ENCODE measurements at places on chromosomes 1 and 21.

DNA sequence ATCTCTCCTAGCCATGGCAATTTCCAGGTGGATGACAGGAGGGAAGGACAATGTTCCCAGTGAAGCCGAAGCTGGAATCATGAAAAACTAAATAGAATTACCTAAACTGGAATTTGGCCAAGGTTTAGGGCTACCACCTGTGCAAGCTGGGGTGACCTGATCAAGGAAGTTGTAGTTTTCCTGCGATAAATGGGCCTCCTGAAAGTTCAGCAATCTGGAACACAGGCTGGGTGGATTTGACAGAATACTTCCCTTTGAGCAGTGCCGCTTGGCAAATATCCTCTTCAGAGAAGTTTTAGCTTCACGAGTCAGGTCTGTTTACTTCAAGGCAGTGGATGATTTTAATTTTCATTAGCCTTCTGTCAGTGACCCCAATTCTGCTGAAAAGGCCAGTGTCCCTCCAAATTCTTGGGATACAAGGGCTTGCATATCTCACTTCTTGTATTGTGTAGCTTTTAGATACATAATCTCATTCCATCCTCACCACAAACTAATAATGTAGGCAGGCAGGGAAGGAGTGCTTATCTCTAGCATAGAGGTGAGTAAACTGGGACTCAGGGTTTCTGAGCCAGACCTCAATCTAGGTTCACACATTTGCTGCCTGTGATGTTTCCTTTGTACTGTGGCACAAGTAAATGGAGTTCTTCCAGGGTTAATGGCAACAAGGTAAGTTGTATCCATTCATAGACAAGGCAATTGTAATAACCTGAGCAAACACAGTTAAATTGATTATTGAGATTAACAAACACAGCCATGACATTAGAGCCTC lies 349.4 kb downstream of the NUF2 start:
- H3K4me3 ChIP-seq, result no peak overlapping the region
- DNase-seq, result no peak
- no peaks in the 10 kb centered on the region for H3K27me3 ChIP-seq
- H3K36me3 ChIP-seq, result no peaks in the 10 kb centered on the region
- no peak overlapping the region for H3K27ac ChIP-seq

- no peak overlapping the region for H3K27ac ChIP-seq
- H3K4me1 ChIP-seq, result no peaks in the 10 kb centered on the region
- no peak for DNase-seq
- no peak overlapping the region for H3K4me3 ChIP-seq
These were observed 198.9 kb upstream of the RNPC3 start for GRCh38 chr1:103326595-103326994.

- no peak overlapping the region for H3K4me3 ChIP-seq
- H3K4me1 ChIP-seq, result peaks cover 3% of the 10 kb centered on the region
- H3K36me3 ChIP-seq, result no peaks in the 10 kb centered on the region
These were observed 11.6 kb downstream of the PDE9A start for GRCh38 chr21:42665026-42665425.

- H3K27me3 ChIP-seq, result peaks cover 4% of the 10 kb centered on the region
- H3K4me1 ChIP-seq, result no peaks in the 10 kb centered on the region
- no peak overlapping the region for H3K4me3 ChIP-seq
- H3K27ac ChIP-seq, result no peak overlapping the region
- DNase-seq, result no peak
- no peaks in the 10 kb centered on the region for H3K36me3 ChIP-seq
These were observed 21.1 kb downstream of the CLDN8 start for GRCh38 chr21:30194701-30195299.

DNA sequence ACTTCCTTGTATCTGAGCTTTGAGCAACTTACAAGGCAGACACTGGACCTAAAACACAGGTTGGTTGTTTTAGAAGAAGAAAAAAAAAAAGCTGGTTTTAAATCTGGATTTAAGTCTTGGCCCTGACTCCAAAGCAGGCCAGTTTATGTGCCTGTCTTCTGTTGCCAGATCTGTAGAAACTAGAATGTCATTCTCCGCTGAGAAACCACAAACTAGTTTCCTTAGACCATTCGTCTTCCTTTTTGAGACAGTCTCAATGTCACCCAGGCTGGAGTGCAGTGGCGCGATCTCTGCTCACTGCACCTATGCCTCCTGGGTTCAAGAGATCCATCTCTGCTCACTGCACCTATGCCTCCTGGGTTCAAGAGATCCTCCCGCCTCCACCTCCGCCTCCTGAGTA lies 33.9 kb downstream of the APP start:
- no peaks in the 10 kb centered on the region for H3K36me3 ChIP-seq
- no peak for DNase-seq
- H3K27ac ChIP-seq, result no peak overlapping the region
- peaks cover 14% of the 10 kb centered on the region for H3K4me1 ChIP-seq
- H3K27me3 ChIP-seq, result no peaks in the 10 kb centered on the region

- H3K27me3 ChIP-seq, result no peaks in the 10 kb centered on the region
- H3K4me1 ChIP-seq, result peaks cover 7% of the 10 kb centered on the region
- H3K4me3 ChIP-seq, result no peak overlapping the region
These were observed 9.8 kb upstream of the FNBP1L start for GRCh38 chr1:93437976-93438605.

DNA sequence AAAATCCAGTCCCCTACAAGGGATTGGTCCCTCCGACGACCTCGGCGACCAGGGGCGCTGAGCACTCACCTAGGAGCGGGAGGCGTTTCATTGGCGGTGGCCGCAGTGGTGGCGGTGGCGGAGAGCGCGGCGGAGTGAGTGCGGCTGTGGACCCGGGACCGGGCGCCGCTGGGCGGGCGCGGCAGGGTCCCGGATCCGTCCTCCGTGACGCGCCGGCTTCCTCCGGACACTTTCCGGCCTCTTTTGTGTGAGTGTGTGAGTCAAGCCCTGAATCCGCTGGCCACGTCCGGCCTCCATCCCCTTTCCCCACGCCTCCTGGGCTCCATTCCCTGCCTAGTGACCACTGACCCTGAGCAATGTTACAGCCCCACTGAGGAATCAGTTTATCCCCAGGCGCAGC lies at the start of gene ADGRL4:
TSS of gene ADGRL4 (minus strand) at position 167 of the 400 bp plus-strand sequence. CDS start at position 91, 76 bp downstream.
- no peaks in the 10 kb centered on the region for H3K36me3 ChIP-seq
- no peaks in the 10 kb centered on the region for H3K27me3 ChIP-seq
- no peaks in the 10 kb centered on the region for H3K4me1 ChIP-seq
- no peak within 1 kb of the TSS for H3K27ac ChIP-seq
- DNase-seq, result peak; percentile 14

GRCh38 chr21:45378258-45378966 lies 26.6 kb upstream of the COL18A1 start:
- H3K4me1 ChIP-seq, result no peaks in the 10 kb centered on the region
- no peaks in the 10 kb centered on the region for H3K36me3 ChIP-seq
- no peaks in the 10 kb centered on the region for H3K27me3 ChIP-seq
- no peak overlapping the region for H3K27ac ChIP-seq
- DNase-seq, result no peak

- DNase-seq, result no peak
- H3K27me3 ChIP-seq, result no peaks in the 10 kb centered on the region
- peaks cover 6% of the 10 kb centered on the region for H3K4me1 ChIP-seq
These were observed 20.5 kb upstream of the BCL10 start for GRCh38 chr1:85296980-85297379.

GRCh38 chr1:24120965-24121364 lies 9.0 kb upstream of the MYOM3 start:
- no peak overlapping the region for H3K27ac ChIP-seq
- no peak for DNase-seq
- H3K4me1 ChIP-seq, result peaks cover 10% of the 10 kb centered on the region

- peaks cover 3% of the 10 kb centered on the region for H3K36me3 ChIP-seq
- H3K27me3 ChIP-seq, result no peaks in the 10 kb centered on the region
- no peak for DNase-seq
These were observed 242.1 kb downstream of the SLC45A1 start for GRCh38 chr1:8560035-8560434.

- H3K27ac ChIP-seq, result no peak overlapping the region
- H3K4me3 ChIP-seq, result no peak overlapping the region
- no peaks in the 10 kb centered on the region for H3K36me3 ChIP-seq
- DNase-seq, result no peak
- H3K4me1 ChIP-seq, result peaks cover 10% of the 10 kb centered on the region
These were observed 23.5 kb upstream of the MPZL1 start for GRCh38 chr1:167698313-167698712.

DNA sequence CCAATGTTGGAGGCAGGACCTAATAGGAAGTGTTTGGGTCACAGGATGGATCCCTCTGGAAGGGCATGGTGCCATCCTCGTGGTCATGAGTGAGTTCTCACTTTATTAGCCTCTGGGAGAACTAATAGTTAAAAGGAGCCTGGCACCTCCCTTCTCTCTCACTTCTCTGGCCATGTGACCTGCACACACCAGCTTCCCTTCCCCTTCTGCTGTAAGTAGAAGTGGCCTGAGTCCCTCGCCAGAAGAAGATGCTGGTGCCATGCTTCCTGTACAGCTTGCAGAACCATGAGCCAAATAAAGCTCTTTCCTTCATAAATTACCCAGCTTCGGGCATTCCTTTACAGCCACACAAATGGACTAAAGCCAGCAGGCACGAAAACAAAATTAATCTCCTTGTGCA lies 23.6 kb downstream of the ACOT7 start:
- no peak overlapping the region for H3K27ac ChIP-seq
- DNase-seq, result no peak
- no peak overlapping the region for H3K4me3 ChIP-seq
- H3K4me1 ChIP-seq, result no peaks in the 10 kb centered on the region
- no peaks in the 10 kb centered on the region for H3K27me3 ChIP-seq
- H3K36me3 ChIP-seq, result no peaks in the 10 kb centered on the region

DNA sequence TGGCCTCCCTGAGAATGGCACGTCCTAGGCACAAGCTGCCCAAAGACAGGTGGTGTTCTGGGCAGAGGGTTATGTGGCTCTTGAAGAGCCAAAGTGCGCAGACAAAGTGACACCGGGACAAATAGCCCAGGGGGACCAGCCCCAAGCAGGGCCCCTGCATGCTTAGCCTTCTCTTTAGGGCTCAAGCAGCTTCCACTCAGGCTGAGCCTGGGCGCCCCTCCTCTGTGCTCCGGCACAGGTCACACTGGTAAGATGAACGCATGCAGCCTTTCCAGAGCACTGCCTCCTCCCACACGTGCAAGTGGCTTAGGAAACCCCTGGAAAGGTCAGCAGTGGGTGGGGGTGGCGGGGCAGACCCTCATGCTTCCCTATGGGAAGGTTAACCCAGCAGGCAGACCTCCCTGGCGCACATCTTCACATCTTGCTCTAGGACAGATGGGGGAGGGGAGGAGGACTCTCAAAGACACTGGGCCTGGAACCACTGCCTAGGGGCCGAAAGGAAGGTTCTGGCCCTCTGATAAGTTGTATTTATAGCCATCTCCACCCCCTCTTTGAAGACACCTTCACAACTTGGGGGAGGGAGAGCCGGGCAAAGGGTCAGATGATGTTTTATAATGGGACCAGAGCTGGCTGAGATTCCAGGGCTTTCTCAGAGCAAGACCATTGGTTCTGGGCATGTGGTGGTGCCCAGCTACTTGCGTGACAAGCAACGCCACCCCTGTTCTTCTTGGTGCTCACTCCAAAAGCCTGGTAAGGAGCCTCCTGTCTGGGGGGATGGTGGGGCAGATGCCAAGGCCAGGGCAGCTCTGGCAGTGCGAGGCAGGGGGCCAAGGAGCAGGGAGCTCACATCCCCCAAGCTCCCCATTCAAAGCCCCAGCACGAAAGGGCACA lies 5.5 kb downstream of the KLHL21 start:
- no peak for DNase-seq
- no peak overlapping the region for H3K4me3 ChIP-seq
- H3K36me3 ChIP-seq, result no peaks in the 10 kb centered on the region
- H3K4me1 ChIP-seq, result peaks cover 33% of the 10 kb centered on the region

- H3K4me3 ChIP-seq, result no peak overlapping the region
- peaks cover 33% of the 10 kb centered on the region for H3K4me1 ChIP-seq
- no peak overlapping the region for H3K27ac ChIP-seq
- H3K27me3 ChIP-seq, result no peaks in the 10 kb centered on the region
These were observed 2.1 kb downstream of the GUK1 start for GRCh38 chr1:228142155-228142691.

DNA sequence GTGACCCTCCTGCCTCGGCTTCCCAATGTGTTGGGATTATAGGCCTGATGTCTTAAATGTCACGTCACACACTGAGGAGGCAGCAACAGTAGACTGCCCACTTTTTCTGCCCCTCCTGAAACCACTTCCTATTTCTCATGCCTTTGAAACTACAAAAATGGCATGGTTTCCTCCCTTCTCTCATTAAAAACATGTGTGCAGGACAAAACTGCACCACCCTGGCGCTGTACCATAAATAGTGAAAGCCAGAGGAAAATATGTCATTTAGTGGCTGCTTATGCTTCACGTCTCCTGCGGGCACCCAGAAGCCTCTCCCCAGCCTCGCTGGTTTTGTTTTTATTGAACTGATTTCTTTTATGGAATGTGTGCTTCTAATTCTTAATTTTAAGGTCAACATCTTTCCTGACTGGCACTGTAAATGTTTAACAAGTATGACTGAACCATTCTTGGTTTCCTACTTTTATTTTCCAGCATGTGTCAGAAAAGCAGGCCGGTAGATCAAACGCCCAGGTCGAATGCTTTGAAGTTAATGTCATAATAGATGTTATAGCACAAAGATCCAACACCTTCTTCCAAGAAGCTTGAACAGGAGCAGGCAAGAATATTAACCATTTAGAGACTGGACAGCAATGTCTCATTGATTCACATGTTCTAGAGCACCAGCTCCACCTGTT lies 59.6 kb upstream of the C1orf87 start:
- no peaks in the 10 kb centered on the region for H3K4me1 ChIP-seq
- no peak overlapping the region for H3K4me3 ChIP-seq
- no peaks in the 10 kb centered on the region for H3K27me3 ChIP-seq
- no peaks in the 10 kb centered on the region for H3K36me3 ChIP-seq
- no peak for DNase-seq

GRCh38 chr1:113153116-113153803 lies 80.3 kb downstream of the LRIG2 start:
- no peak overlapping the region for H3K4me3 ChIP-seq
- no peak overlapping the region for H3K27ac ChIP-seq
- H3K4me1 ChIP-seq, result no peaks in the 10 kb centered on the region

- no peaks in the 10 kb centered on the region for H3K36me3 ChIP-seq
- DNase-seq, result peak; percentile 51
- H3K4me3 ChIP-seq, result no peak overlapping the region
- H3K27me3 ChIP-seq, result no peaks in the 10 kb centered on the region
These were observed 33.8 kb upstream of the RPL11 start for GRCh38 chr1:23657659-23658275.

- no peaks in the 10 kb centered on the region for H3K36me3 ChIP-seq
- peak; percentile 89 for DNase-seq
- H3K27ac ChIP-seq, result peak overlapping the region; percentile 86
These were observed 11.2 kb upstream of the CAPN2 start for GRCh38 chr1:223700942-223701637.

- H3K4me1 ChIP-seq, result no peaks in the 10 kb centered on the region
- peak; percentile 86 for DNase-seq
- no peaks in the 10 kb centered on the region for H3K36me3 ChIP-seq
- no peaks in the 10 kb centered on the region for H3K27me3 ChIP-seq
These were observed at the start of gene IFNLR1 for GRCh38 chr1:24186993-24187790. IFNLR1 (minus strand) TSS chr1:24187289; CDS start chr1:24187248, 41 bp downstream.

GRCh38 chr1:119674835-119675289 lies 26.8 kb upstream of the ZNF697 start:
- H3K27ac ChIP-seq, result no peak overlapping the region
- no peak for DNase-seq
- H3K27me3 ChIP-seq, result no peaks in the 10 kb centered on the region

Measured in adrenal gland (tissue), 19 donors.